ENCODE measurements at places on chromosomes 12 and 14.

GRCh38 chr12:23550753-23551152 is 398.7 kb downstream of the SOX5 start:
- no peak for DNase-seq

GRCh38 chr12:31876568-31877424 is 82.4 kb upstream of the RESF1 start:
- no peak for DNase-seq

DNA sequence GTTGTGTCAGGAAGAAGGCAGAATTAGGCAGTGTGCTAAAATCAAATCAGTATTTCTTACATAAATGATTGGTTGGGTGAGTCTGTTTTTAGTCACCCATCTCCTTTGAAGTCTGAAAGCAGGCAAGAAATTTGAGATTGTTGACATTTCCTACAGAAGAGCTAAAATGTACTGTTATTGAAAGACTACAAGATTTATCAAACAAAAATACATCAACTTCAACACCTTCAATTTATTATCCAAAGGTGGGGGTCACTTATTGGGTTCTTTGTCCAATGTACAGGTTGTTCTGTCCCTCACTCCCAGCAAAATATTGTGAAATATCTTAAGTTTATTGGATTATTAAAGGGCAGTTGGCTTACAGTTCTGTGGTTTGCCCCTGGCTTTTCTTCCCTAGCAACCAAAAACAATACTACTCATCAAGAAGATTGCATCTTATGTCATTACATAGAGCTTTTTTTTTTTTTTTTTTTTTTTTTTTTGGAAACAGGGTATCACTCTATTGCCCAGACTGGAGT is 20.6 kb upstream of the PKP2 start:
- DNase-seq, result no peak

- DNase-seq, result peak; percentile 14
Measured at GRCh38 chr14:95291859-95292542, 27.7 kb downstream of the CLMN start.

- no peak for DNase-seq
Measured at GRCh38 chr12:4817880-4818279, 91.8 kb upstream of the KCNA1 start.

DNA sequence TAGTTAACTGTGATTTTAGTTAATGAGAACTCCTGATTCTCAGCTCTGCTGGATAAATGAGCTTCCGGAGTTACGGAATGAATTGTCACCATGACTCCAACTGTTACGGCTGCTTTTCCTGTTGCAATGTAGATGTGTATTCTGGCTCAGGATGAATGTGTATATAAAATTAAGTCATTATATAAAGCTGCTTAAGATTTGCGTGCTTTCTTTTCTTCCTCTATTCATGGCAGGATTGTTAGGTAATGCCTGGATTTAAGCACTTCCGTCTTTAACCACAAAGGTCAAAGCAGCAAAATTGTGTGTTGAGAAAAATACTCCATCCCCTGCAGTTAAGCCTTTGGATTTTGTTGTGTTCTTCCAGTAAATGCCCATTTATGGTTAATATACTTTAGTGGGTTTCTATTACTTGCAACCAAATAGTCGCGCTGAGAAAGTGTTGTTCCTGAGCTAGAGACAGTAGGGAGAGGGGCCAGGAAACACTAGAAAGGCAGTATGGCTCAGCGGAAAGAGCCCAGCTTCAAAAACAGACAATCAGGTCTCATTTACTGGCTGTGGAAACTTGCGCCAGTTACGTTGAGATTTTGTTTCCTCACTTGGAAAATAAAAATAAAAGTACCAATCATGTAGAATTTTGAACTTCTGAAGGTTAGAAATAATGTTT is 9.4 kb upstream of the CCDC175 start:
- DNase-seq, result no peak

- no peak for DNase-seq
Measured at GRCh38 chr14:100823413-100824080, 2.4 kb upstream of the MEG3 start.

GRCh38 chr12:126667339-126667738 is 1599.6 kb upstream of the TMEM132C start:
- no peak for DNase-seq

DNA sequence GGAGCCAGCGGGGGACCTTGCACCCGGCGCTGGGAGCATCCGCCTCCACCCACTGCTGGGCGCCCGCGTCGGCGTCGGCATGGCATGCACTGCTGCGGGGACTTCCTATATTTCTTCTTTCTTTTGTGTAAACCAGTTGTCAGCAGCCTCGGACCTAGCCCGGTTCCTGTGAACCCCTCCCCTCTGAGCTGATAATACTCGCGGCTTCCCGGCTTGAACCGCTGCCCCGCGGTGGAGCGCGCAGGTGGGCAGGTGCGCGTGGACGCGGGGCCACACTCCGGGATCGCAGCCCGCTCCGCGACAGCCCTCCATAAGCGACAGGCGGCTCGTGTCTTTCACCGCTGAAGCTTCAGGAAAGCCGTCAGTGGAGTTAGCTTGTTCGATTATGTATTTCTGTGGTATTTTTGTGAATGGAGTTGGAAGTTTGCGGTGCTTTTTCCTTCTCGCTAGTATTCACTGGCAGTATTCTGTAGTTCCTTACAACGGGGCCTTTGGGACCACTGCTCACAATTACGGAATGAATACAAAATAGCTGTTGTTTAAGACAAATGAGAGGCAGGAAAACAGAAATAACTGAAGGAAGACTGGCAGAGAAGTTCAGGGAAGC is 870 bp downstream of the BMAL2 start:
- DNase-seq, result no peak

DNA sequence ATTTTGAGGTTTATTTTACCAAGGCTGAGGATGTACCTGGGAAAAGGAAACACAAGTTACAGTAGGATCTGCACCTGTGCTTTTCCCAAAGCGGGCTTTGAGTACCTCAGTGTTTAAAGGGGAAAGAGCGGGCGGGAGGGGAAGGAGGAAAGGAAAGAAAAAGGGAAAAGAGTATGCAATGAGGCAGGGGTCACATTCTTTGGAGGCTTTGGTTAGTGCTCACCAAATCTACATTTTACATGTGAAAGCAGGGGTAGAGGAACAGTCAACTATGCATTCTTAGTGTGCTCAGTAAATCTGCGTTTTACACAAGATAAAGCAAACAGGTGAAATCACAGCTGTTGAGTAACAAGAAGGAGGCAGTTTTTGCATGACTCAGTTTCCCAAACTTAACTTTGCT is 242.2 kb downstream of the TMEM132C start:
- no peak for DNase-seq

- DNase-seq, result no peak
Measured at GRCh38 chr12:47271800-47272239, 192.1 kb upstream of the AMIGO2 start.

GRCh38 chr12:94829552-94829951 is 173.9 kb downstream of the NDUFA12 start:
- DNase-seq, result no peak

DNA sequence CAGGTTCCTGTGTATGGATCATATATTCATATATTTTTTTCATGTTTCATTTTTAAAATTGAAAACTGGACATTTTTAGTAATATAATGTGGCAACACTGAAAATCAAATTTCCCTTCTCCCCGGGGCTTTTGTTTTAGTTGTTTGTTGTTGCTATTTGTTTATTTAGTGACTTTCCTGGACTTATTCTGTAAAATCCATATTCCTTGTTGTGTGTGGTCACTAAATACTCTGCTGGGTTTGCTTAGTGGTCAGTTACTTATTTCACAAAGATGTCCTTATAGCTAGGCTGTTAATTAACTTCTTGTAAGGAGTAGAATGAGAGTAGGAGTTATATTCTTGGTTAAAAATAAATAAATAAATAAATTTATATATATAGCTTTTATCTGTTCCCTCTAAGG is 121.6 kb upstream of the MED13L start:
- DNase-seq, result no peak

DNA sequence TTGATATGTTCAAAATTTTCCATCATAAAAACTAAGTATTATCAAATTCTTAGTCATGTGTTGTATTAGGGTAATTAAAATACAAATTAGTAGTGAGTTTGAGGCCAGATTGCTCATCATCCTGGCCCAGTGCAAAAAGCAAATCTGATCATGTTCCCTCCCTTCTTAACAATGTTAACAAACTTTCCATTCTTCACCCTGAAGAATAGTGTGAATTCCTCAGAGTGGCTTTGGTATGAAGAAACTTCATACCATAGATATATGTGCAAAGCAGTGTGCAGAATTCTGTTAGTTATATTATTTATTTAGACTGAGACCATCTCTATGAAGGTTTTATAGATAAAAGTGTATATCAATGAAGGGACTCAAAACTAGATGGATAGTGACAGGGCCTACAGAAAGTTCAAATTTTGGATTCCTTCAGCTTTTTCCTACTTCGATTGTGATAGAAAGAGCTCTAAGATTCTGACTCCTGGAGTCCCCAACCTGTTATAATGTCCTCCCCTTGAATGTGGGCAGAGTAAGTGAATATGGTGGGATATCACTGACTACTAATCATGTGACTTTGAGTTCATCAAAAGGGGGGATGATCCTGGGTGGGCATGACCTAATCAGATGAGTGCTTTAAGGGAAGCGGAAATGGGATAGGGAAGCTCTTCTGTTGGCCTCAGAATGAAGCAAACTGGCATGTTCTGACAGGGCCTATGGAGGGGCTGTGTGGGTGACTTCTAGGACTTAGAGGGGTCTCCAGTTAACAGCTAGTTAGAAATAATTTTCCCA is 271.4 kb downstream of the BTG1 start:
- DNase-seq, result no peak

- no peak for DNase-seq
Measured at GRCh38 chr14:45610318-45610717, 357.3 kb upstream of the MIS18BP1 start.

DNA sequence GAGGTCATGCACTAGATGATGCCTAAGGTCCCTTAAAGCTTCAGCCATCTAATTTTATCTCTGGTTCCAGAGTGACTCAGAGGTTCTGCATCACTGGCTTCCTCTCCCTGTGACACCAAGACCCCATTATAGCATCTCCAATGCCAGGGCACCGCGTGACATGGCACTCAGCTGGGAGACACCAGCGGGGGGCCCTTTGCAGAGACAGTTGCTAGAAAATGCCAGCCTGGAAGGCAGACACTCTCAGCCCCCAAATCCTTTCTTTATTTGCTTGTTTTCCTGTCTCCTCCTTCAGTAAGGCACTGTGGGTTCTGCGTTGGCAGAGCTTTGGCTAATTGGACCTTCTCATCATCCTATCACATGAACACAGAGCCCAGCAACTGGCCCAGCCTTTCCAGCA is 123.5 kb upstream of the VRK1 start:
- DNase-seq, result no peak

DNA sequence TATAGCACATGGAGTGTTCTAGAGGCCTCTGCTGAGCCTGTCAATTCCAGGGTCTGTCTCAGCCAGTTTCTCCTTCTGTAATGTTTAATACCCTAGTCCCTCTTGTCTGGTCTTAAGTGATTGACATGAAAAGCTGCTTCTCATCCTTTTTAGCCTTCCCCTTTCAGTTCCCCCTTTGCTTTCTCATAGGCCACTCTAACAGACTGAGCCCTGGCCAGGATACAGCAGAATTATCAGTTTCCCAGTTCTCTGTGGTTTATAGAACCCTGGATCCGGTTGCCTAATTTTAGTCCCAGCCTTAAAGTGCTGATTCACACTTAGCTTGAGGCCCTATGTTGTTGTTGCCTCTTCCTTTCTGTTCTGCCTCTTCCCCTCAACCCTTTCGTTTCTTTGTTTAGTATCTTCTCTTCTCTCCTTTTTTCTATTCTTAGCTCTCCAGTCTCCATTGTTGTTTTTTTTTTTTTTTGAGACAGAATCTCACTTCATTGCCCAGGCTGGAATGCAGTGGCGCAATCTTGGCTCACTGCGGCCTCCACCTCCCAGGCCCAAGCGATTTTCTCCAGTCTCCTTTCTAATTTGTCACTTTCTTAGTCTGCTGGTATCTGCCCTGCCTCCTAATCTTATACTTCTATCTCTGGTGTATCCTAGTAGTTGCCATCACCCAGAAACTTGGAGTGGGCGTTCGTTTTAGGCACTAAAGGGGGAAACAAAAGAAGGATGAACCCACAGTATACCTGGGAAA is 2.9 kb upstream of the BIN2 start:
- DNase-seq, result no peak

- no peak for DNase-seq
Measured at GRCh38 chr14:57302883-57303282, 34.1 kb downstream of the AP5M1 start.

DNA sequence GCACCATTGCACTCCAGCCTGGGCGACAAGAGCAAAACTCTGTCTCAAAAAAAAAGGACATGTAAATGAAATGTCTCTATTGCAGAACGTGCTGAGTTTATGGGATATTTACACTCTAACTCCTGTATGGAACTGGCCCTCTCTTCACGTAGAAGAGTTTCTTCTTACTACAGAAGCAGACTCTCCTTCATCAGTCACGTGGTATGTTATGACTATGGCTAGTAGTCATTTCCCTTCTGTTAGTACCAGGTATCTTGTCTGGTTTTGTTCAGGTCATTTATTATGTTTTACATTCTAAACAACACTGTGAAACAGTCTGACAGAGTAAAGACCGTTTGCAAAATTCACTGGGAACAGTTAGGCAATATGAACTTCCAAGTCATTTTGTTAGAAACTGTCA is 20.3 kb downstream of the KNTC1 start:
- DNase-seq, result no peak

DNA sequence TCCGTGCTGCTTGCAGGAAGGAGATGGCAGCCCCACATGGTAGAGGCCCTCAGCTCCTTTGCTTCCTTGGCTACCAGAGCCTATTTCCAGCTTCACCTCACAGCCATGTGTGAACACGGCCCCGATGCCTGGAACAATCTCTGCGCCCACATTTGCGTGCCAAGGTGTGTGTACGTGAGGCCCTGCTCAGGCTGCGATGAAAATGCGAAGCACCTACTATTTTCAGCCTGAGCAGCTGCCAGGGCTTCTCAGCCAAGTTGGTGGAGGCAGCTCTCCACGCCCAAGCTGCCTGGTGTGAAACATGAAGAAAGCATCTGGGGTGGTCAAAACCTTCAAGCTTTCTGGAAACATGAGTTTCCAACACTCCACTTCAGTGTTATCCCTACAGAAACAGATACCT is 177.8 kb upstream of the EGLN3 start:
- DNase-seq, result no peak

- DNase-seq, result no peak
Measured at GRCh38 chr12:4607056-4607455, 41.8 kb downstream of the AKAP3 start.

DNA sequence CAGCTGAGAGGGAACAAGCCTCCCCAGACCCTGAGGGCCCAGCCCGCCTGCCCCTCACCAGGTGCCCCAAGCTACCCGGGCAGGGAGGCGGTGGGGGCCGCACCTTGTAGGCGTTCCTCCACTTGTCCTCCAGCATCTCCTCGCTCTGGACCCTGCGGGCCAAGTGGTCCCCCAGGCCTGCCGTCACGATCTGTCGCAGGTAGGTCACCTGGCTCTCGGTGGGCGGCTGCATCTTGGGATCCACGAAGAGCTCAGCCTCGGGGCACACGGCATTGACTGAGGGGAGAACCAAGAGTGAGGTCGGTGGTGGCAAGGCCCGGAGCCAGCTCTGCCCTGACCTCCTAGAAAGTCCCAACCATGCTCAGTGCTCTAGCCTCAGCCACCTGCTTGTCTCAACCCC is 36.6 kb downstream of the DHX37 start:
- DNase-seq, result no peak

DNA sequence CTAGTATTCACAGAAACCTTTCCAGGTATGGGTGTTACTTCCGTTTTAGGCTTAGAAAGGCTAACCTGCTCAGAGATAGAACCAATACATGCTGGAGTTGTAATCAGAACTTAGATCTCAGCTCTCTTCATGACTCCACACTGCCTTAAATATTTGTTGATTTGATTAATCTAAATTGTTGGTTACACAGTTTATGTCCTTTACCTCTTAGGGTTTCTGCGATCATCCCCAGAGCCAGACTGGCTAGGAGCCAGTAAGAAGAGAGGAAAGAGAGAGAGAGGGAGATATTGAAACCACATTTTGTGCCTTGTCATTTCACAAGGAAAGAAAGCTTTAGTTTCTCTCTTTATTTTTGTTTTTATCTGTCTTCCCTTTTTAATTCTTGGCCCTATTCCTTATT is 16.8 kb upstream of the MGP start:
- DNase-seq, result no peak
